Umbilical cord (tissue), 2 donors: ENCODE measurements at places on chromosomes 2 and 18. TPM values are rescaled to one million over a fixed set of nuclear protein-coding genes. Genes with fewer than 3 reads are reported as not detected.

Gene TNS1
- total RNA-seq, result 255 TPM

GRCh38 chr2:192887337-192887736 is 692.6 kb upstream of the TMEFF2 start:
- peak; percentile 15 for DNase-seq

Gene SAG
- 14.7 TPM for total RNA-seq

GRCh38 chr2:8402222-8402621 is 279.6 kb upstream of the ID2 start:
- DNase-seq, result no peak

GRCh38 chr18:9475643-9476591 is 604 bp downstream of the RALBP1 start:
- DNase-seq, result peak; percentile 67

DNA sequence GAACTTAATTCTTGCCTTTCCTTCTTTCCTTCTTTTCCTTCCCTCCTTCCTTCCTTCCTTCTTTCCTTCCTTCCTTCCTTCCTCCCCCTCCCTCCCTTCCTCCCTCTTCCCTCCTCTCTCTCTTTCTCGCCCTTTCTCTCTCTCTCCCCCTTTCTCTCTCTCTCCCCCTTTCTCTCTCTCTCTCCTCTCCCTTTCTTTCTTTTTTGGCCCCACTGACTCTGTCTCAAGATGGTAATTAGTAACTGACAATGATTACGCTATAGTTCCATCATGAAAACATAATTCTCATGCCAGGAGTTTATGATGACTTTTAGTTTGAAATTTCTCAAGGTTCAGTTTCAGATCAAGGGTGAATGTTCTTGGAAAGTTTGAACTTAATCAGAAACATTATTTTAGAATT is 14.8 kb upstream of the CTLA4 start:
- no peak for DNase-seq

DNA sequence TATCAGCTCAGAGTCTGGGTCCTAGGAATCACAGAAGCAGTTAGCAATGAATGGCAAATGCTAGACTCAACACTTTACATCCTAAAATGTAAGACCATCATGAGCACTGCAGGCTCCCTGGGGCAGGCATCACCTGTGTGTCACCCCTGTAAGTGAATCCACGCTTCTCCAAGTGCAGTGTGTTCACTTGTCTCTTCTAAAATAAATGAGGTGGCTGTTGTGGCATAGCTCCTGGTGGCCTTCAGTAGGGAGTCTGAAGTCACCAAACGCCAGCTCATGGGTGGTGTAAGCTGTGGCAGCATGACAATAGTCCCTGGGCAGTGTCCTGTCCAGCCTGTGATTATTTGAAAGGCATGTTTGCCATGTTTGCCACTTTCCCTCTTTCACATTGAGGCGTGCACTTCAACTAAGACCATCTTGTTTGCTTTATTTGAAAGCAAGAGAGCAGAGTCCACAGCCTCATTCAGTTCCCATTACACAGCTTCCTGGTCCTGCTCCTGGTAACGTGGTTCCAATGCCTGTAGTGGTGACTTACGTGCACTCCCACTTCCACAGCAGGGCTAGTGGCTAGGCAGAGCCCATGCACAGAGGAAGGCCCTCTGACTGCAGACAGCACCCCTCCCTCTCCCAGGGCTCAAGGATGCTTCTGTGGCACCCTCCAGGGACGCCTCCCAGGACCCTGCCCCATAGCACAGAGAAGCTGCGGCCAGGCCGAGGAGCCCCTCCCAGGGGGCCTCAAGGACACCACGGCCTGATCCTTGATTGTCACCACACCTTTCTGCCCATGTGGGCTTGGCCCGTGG is 24.3 kb downstream of the COA5 start:
- DNase-seq, result no peak

- no peak for DNase-seq
Observed at GRCh38 chr2:32229635-32230034, 35.1 kb downstream of the NLRC4 start.

DNA sequence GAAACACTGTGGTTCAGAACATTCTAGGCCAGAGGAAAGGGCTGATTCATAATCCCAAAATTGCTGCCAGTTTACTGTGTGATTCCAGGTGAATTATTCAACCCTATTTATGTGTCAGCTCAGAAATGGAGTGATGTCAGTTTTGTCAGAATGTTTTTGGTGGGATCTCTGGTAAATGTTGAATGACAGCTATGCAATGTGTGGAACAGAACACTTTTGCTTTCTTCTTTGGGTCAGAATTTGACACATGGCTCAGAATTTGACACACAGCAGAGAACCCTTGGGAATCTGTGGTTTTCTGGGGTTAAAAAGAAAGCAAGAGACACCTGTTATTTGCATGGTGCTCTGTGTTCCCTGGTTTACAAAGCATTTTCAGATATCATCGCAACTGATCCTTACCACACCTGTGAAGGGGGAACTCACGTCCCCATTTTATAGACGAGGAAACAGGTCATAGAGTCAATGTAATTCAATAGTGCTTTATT is 1.6 kb upstream of the MTA3 start:
- DNase-seq, result no peak

Gene SRD5A2
- total RNA-seq, result 0.72 TPM

DNA sequence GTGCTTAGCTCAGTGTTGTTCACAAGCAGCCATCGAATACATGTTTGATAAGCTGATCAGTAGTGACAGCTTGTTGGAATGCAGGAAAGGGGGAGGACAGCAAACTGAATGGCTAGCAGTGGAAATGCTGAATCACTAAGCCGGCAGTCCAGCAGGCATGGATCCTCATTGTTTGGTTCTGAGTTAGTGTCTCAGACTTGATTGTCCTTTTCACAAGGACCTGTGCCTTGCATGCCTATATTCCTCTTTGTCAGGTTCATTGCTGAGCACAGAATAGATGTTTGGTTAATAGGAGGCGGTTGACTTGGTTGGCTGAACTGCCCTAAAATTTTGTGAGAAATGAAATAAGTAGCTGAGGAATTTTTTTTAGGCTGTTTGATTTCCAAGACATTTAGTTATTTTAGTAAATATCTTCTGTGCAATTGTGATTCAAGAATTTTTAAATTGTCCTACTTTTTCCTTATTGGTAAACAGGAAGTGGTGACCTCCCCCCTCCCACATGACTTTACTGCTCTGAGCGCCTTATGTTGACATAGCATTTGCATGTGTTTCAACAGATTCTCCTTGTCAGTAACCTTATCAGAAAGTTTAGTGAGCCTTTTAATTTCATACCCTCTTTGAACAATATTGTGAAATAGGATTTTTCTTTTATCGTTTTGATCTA is 21.4 kb upstream of the STON1 start:
- DNase-seq, result peak; percentile 60

DNA sequence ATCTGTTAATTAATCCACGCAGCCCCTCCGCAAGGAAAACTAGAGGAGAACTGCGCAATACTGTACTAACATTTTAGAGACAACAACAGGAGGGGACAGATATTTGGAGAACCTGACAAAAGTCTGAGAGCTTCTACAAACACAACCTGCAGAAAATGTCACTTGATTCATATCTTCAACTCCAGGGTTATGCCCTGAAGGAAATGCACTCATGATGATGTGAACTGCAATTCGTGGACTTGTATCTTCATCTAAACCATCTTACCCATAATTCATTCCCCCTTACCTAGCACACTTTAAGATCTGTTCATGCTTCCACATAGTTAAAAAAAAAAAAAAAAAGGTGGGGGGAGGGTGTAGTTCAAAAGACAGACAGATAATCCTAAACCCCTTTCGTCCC is 75.5 kb downstream of the AFF3 start:
- no peak for DNase-seq

DNA sequence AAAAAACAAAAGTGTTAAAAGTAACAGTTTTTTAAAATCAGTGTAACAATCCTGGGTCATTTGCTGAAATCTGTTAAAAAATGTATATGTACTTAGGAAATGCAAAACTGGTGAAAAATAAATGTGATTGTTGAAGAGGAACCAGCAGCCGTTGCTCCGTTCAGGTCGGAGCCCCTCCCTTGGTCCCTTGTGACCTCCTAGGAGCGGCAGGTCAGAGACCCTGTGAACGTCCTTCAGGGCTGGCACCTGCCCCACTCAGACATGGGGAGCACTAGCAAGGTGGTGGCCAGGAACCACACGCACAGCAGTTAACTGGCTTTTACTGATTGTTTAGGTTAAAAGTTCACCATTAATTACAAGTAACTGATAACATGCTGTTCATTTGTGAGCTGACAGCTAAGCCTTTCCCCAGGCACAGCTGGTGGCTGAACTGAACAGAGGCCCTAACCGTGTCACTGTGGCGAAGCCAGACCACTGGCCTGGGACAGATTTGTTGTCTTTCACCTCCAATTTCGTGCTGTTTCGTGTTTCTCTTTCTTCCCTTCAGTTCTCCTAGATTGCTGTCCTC is 159.2 kb upstream of the ALKAL2 start:
- DNase-seq, result no peak

DNA sequence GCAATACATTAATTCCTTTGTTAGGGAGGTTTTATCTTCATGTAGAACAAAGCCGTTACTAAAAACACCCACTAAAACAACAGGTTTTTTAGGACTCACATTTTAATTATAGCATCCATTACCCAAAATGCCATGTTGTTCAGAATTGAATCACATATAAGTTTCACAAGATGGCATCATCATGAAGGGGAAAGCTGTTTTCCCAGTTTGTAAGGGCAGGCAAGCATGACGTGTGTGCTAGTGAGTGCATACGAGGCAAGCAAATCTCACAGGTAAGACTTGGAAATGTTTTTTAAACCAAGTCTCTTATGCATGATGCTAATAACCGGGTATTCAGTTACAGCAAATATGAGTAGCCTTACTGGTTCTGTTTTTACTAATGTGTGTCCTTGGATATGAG is 111.8 kb upstream of the NFATC1 start:
- DNase-seq, result no peak

DNA sequence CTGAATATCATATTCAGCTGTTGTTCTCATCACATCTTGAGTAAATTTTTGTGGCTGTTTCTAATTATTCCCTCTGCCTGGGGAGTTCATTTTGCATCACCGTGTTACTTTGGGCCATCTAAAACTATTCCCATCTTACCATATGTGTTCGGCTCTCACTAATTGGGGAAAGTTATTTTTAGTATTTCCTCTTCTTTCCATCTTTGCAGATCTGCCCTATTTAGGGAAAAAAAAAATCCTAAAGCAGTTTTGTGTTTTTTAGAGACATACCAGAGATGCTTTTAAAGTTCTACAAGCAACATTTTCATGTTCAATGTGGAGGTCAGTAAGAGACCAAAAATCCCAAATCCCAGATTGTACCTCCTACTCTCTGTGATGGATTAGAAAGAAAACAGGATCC is 111.3 kb upstream of the NDUFV2 start:
- DNase-seq, result no peak

- DNase-seq, result no peak
Observed at GRCh38 chr2:211070547-211070946, 514.1 kb downstream of the CPS1 start.

- no peak for DNase-seq
Observed at GRCh38 chr2:45263147-45263546, 253.9 kb upstream of the SIX2 start.

DNA sequence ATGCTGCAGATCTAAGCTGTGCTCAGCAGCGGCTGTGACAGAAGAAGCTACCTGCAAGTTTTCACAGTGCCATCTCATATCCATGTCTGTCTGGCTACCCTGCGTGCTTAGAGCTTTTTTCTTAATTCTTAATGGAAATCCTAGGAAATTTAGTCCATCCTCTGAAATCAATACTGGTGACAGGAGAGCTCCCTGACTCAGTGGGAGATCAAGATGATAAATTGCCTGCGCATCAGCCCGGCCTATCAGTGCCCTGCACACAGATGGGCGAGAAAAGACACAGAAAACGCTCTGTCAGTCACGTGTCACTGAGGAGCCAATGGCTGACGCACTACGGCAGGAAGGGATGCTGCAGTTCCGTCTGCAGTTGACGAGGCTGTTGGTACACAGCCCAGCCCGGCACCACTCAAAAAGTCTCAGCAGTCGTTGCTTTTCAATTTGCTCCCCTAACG is 819.6 kb upstream of the FSHR start:
- peak; percentile 93 for DNase-seq

DNA sequence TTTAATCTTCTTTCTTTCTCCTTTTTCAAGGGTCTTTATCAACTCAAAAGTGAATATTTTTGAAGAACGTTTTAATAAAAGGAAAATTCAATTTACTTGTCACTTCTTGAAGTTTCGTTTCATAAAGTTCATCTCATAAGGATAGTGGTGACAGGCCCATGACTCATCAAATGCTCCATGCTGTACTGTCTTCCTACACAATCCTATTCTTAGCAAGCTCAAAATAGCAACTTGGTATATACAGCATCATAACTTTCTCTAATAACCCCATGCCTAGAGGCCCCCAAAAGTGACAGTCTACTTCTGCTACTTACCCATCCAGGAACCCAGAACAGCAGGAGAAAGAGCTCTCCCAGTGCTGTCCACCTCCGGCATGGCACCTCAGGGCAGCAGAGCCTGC is 7.7 kb downstream of the FBXO15 start:
- DNase-seq, result peak; percentile 11

- no peak for DNase-seq
Observed at GRCh38 chr2:223619486-223620129, 17.4 kb upstream of the SCG2 start.

DNA sequence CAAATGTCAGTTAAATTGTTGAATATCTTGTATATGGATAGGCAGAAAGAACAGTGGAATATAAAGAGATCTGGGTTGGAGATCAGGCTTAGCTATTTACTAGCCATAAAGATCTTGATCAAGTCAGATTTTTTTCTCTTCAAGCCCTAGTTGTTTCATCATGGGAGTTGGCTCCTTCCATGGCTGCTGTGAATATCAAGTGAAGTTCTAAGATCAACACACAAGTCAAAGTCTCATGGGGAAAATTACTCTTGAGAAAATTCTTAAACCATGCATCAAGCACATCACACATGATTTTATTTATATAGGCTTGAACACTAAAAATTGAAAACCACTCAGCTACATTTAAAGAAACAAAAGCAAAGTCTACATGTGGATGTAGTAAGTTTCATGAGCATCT is 79.8 kb downstream of the C1D start:
- DNase-seq, result no peak

Gene RIT2
- total RNA-seq, result not detected

DNA sequence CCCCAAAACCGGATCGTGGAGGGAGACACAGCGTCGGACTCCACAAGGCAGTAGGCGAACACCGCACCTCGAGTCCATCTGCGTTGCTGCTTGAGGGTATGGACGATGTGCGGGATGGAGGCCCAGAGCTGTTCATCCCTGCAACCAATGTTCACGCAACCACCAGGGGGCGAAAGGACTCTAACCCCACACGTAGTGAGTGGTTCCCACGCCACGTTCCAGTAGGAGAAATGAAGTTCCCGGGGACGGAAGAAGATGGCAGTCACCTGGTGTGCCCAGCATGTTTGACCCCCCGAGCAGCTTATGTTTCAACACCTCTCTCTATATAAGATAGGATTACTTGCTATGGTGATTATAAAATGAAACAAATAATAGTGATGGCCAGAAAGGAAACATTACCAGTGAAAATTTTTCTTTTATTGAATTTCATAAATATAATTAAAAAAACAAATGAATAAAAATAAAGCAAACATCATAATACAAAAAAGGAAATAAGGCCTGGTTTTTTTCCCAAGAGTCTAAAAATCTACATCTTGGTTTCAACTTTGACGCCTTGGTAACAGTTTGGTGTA is 184.3 kb downstream of the SH3BP4 start:
- peak; percentile 69 for DNase-seq
